ENCODE measurements at places on chromosomes 2 and 18.

DNA sequence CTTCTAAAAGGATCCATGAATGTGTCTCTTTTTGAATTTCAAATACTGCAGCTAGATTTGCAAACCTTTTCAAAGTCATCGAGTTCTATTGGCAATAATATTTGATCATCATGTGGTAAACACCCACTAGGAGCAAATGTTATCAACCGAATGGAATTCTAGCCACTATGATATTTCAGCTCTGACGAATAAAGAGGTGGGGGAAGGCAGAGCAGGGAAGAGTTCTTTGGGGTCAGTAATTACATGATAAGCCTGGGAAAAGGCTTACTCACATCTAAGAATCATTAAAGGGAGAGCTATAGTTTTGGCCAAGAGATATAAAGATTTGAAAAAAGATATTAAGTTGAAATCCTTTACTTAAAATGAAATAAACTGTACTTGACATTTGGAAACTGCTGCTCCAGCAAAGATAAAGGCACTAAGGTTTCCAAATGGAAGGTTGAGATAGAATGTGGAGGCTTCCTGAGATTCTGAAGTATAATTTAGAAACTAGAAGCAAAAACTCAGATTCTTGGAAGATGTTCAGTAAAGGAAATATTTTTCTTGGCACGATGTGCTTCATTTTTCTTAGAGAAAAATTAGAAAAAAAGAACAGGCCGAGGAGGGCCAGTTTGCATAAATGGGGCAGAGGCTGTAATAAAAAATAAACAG, 104.7 kb upstream of the ARHGAP28 start:
- no peak for DNase-seq

DNA sequence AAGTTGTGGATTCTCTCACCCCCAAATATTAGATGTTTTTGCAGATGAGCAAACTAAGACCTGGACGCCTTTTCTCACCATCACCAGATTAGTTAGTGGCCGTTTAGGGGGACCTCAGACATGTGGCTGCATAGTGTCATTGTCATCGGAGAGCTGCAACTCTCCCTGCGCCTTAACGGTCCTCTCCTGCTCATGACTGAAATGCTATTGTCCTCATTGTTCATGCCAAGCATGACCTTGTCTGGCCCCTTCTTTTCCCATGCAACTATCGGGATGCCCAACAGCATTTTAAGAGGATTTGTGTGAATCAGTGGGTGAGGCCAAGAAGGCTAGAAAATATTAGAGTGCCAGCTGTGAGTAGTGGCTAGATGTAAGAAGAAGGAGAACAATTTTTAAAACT, 174.2 kb downstream of the SOCS6 start:
- DNase-seq: no peak

GRCh38 chr2:163011000-163011399, 172.4 kb upstream of the KCNH7 start:
- no peak for DNase-seq

GRCh38 chr2:127609031-127609751, 36.8 kb upstream of the GPR17 start:
- no peak for DNase-seq

- DNase-seq: peak; percentile 58
These were observed 12.3 kb downstream of the ARL6IP6 start for GRCh38 chr2:152730591-152731333.

DNA sequence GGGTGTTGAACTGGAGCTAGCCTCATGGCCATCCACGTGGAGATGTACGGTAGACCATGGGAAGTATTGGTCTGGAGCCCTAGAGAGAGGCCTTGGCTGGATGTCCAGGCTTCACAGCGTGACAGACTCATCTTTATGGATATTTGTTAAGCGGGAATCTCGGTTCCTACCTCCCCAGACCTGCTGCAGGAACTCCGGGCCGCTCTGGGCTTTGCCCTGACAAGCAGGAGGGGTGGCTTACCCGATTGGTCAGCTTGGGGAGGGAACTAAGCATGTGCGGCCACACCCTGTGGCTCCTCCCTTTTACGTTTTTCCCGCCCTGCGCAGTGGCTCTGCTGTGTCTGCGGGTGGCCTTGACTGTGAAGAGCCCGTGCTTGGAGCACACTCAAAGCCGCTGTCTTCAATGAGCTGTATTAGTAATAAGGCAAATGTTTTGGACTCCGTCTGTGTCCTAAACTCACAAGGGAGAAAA, 52.3 kb downstream of the PAPOLG start:
- DNase-seq: no peak

GRCh38 chr2:114864901-114865300, 422.5 kb downstream of the DPP10 start:
- no peak for DNase-seq

DNA sequence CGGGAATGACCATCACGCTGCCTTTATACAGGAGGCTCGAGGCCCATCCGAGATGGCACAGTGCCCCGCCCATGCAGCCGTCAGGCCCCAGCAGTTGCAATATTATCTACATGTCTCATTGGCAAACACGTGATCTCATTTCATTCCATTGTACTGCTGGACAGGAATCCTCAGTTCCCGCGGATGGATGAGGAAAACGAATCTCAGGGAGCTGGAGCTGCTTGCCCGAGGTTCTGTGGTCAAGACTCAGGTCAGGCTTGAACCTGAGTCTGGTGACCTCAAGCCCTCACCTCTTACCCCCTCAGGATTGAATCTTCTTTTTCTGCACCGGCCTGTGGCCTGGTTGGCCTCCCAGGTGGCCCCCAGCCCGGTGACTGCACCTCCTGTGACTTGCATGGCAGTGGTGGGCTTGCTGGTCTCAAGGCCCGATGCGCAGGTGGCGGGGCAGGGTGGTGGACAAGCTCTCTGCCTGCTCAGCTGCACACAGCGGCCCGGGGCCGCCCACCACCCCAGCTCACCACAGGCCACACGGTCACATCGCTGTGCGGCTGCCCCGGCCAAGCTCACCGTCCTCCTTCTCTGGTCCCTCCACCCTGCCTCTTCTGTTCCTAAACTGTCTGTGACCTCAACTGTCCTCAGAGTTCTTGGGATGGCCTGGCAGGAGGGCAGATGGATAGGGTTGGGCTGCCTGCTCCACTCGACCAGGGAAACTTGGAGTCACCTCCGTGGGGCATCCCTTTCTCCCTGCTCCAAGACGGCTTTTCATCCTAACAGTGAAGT, 52.0 kb upstream of the HS6ST1 start:
- DNase-seq: no peak

DNA sequence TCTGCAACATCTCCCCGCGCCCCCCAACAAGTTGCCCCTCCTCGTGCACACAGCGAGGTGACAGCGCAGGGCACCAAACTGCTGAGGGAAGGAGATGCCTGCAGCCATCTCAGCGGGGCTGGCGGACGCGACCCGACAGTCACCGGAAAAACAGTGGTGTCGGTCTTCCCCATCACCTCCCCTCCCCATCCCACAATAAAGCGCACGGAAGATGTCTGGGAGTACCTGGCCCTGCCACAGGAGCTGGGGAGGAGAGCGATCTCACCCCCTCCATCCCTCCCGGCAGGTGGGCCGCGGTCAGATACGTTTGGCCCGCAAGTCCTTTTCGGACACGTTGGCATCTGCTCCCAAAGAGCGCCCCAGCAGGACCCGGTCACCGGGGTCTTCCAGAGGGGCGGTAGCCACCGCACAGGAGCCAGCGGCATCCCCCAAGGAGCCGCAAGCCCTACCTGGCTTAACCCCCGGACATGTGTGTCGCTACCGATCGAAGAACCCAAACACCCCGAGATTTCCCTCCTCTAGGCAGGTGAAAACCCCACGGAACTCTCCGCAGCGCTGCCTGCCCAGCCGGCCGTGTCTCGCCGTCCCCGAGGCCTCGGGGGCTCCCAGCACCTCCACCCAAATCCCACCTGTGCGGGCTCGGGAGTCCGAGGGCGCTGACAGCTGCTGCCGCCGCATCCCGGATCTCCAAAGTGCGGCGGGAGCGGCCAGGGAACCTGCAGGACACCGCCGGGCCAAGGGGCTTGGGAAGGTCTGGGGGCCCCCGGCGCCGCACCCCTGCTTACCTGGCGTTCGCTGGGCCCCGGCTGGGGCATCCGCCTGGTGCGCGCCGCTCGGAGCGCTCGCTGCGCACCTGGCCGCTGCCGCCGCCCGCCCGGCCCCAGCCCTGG, 657 bp downstream of the ATP8B1 start:
- DNase-seq: no peak

DNA sequence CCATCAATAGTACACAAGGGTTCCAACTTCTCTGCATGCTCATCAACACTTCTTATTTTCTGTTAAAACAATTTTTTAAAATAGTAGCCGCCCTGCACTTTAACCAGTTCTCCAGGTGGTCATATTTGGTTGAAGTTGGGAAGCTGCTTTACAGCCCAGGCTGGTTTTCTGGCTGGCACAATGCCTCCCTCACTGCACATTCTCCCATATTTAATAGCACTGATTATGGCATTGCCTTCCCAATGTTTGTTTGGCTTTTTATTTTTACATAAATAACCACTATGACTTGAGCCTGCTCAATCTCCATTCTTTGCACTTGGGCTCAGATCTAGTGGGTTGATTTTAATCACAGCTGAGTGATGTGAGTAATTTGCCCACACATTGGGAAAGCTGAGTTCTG, 111.9 kb upstream of the MAP4K3 start:
- DNase-seq: no peak

DNA sequence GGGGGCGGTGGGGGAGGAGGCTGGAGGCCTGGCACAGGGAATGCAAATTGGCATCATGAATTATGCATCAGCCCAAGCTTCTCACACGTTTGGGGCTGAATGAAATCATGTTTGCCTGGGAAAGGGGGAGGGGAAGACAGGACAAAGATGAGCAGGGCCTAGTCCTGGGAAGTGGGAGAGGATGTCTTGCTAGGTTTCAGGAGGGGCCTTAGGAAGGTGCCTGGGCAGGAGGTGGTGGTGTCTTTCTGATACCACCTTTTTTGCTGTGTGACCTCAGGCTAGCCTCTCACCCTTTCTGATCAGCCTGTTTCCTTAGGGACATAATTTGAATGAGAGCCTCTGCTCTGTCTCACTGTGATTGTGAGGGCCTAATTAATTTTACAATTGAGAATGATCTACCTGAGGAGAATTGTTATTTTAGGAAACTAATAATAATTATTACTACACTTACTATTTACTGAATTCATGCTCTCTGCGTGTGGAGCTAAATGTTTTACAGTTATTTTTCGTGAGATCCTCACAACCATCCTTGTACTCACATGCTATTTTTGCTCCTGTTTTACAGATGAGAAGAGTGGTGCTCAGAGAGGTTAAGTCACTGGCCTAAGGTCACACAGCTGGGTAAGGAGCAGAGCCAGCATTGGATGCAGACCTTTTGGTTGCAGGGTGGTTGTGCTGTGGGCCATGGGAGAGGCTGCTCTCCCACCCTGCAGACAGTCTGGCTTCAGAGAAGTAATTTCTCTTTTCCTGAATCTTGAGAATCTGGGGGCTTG, 39.6 kb downstream of the INHBB start:
- no peak for DNase-seq

- no peak for DNase-seq
These were observed 110.6 kb upstream of the SLC35G4 start for GRCh38 chr18:11498821-11499220.

- DNase-seq: no peak
These were observed 116.2 kb downstream of the STPG4 start for GRCh38 chr2:47038656-47039488.

DNA sequence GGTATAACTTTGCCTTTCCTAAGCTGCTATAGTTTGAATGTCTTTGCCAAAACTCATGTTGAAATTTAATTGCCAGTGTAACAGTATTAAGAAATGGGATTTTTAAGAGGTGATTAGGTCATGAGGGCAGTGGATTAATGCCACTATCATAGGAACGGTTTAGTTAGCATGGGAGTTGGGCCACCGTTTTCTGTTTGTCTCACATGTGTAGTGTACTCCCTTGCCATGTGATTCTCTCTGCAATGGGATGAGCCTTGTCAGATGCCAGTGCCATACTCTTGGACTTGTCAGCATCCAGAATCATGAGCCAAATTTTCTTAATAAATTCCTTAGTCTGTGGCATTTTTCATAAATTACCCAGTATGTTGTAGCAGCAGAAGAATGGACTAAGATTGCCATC, 388.9 kb upstream of the RGPD4 start:
- DNase-seq: no peak

DNA sequence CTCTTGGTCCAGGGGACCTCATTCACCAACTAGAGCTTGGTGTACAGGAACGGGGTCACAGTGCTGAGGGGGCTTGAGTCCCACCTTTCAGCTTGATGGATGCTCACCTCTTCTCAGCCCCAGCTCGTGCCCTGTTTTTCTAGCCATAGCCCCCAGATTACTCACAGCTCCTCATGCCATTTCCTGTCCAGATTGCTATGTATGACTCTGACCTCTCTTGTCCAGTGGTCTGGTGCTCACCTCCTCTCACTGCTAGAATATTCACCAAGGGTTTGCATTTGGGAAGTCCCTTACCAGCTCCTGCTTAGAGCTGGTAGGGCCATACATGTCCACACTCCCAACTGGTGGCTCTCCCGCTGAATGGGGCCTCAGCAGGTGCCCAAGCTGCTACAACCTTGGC, 5.9 kb downstream of the LBX2 start:
- DNase-seq: no peak

- DNase-seq: no peak
These were observed at the start of gene KCNG2 for GRCh38 chr18:79797518-79798345. Gene KCNG2, plus strand, starts transcription at chr18:79797938. Its CDS starts 65,730 bp downstream, at chr18:79863668.

- no peak for DNase-seq
These were observed 13.3 kb downstream of the DAPL1 start for GRCh38 chr2:158808426-158808825.

- DNase-seq: no peak
These were observed 37.8 kb downstream of the GORASP2 start for GRCh38 chr2:170966648-170967396.

GRCh38 chr2:144152817-144153271, 367.1 kb downstream of the ZEB2 start:
- no peak for DNase-seq

DNA sequence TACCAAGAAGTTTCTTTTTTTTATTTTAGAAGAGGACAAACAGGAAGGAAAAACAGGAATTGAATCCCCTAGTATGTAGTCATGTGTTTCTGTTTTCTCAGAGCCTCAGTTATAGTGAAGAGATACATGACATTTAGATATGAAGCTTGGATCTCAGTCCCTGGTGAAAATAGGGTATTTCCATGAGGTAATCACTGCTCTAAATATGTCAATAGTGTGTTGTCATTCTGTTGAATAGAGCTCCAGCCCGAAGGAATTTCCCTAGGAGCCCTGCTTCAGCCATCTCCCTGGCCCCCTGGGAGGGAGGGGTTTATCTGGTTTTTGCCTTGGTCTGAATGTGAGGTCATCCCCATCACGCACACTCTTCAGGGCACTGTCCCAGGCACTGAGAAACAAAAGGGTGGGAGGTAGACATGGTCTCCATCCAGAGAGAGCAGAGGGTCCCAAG, 47.1 kb upstream of the REL start:
- no peak for DNase-seq

Data from CD4-positive, alpha-beta T cell treated with Interleukin-6 at 100 ng/mL for 8 hours (primary cell).